ENCODE measurements at places on chromosomes 5 and 9.

DNA sequence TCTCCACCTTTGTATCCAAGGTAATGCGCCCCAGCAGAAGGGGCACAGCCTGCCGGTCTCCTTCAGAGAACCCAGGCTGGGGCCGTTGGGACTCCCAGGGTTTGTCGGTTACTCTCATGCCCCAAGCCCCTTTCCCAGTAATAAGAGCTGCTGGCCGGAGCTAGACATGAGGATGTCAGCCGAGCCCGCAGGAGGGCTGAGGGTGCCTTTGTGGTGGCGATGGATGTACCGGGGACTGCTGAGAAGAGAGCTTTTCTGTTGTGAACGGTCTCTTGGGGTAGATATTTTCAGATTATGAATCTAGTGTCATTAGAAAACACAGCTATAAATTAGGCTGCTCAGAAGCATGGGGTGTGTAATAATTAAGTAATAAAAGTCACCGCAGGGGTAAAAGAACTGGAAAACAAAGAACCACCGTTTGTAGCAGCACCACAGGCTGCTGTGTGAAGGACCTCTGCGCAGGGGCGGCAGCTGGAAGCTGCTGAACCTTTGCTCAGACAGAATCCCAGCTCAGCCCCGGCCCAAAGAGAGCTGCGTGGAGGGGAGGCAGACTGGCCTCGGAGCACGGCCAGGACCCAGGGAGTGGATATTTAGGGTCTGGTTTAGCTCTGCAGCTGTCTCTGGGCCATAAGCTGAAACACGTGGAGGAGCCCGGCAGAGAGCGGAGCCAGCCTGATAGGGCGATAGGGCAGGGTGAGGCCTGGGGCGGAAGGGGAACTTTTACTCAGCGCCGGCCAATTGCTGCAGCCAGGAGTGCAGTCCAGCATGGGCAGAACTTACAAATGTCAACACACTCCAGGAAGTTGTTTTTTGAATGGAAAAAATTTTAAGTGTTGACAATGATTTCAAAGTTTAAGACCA lies 50.5 kb upstream of the BARHL1 start:
- no peak for DNase-seq

DNA sequence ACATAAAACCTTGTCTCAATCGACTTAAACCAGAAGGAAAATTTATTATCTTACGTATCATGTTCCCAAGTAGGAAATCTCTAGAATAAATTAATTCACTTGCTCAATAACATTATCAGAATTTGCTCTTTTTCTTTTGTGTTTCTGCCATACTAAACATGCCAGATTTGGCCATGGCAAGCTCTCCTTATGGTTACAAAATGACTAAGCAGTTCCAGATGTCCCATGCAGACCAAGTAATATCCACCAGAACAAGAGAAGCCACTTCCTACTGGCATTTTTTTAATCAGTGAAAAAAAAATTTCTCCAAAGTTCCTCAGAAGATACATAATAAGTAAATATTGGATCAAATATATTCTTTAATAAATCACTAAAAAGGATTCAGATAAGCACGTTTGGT lies 25.2 kb upstream of the ADAMTS6 start:
- no peak for DNase-seq

GRCh38 chr9:92723299-92723625 lies 41.4 kb downstream of the BICD2 start:
- DNase-seq = no peak

DNA sequence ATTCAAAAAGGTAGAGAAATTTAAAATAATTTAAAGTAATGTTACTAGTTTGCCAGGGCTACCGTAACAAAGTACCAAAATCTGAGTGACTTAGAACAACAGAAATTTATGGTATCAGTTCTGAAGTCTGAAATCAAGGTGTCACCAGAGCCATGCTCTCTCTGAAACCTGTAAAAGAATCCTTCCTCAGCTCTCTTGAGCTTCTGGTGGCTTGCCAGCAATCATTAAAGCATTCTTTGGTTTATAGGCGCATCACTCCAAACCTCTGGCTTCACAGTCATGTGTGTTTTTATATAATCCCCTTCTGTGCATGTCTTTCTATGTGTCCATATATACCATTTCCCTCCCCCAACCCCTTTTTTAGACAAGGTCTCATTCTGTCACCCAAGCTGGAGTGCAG lies 220.3 kb downstream of the COX7C start:
- no peak for DNase-seq

DNA sequence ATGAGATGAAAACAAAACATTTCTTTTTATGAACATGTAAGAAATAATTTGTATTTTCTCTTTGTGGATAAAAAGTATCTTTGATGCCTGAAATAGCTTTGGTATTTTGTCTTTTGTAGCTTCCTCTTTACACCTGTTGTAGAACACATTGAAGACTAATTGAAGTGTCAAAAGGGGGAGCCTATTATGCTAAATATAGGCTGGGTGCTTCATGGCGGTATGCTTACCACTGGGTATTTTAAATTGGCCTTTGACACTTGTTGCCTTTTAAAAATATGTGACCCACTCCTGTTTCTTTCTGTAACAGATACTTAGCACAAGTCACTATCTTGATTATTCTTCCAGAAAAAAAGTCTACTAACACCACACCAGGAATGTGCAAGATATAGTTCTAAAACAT lies 226.4 kb downstream of the KIAA0825 start:
- no peak for DNase-seq

Data from retinal pigment epithelial cell (primary cell).